CMK (cell line): ENCODE measurements at places on chromosomes 2 and 18.

- no peak for DNase-seq
Observed at GRCh38 chr2:110100480-110100879, 15.1 kb downstream of the MALL start.

- DNase-seq: no peak
Observed at GRCh38 chr2:240877460-240878340, 9.1 kb downstream of the AGXT start.

- no peak for DNase-seq
Observed at GRCh38 chr18:10419420-10420103, 34.9 kb upstream of the APCDD1 start.

- DNase-seq: no peak
Observed at GRCh38 chr18:12836551-12836950, 47.5 kb downstream of the PTPN2 start.

- no peak for DNase-seq
Observed at GRCh38 chr2:151482171-151482725, 72.5 kb downstream of the RIF1 start.

GRCh38 chr2:125979886-125980285, 676.1 kb upstream of the GYPC start:
- no peak for DNase-seq
